ENCODE measurements at places on chromosomes 16 and 17.

GRCh38 chr16:85055493-85056210, 28.1 kb downstream of the KIAA0513 start:
- peak; percentile 43 for DNase-seq

DNA sequence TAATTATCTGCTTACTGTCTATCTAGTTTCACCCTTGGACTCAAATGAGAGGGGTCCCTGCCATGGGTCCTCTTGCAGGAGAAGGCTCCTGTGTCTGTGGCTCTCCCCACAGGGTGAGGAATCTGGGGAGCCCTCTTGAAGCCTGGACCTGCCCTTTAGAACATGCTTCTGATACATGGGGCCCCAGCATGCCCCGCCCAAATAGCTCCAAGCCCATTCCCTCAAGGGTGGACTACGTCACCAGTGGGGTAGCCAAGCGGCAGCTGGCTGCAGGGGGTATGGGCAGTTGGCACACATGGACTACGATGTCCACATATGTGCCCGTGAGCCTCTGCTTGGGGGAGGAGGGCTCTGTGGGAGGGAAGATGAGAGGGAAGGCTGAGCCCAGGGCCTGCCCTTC, 39.3 kb downstream of the ARHGAP27 start:
- DNase-seq: no peak

DNA sequence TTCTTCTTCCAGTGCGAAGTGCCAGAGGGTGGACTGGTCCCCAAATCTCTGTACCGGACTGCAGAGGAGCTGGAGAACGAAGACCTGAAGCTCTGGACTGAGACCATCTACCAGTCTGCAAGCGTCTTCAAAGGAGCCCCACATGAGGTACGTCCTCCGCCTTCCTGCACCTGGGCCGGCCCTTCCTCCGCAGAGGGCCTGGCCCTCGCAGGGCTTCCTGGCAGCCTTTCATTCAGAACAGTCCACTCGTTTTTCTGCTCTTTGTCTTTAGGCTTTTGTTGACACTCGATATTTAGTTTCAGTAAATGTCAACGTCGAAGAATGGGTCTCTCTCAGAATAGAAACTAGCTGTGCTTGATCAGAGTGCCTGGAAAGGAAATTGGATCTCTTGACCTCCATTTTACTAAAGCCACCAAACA, 68.6 kb downstream of the SEC14L1 start:
- no peak for DNase-seq

GRCh38 chr17:75468291-75468754, 11.9 kb downstream of the TMEM94 start:
- DNase-seq: no peak

- DNase-seq: no peak
Observed at GRCh38 chr17:76934561-76935320, 66.5 kb downstream of the MGAT5B start.

GRCh38 chr16:11236461-11237254, 19.3 kb downstream of the SOCS1 start:
- DNase-seq: no peak

DNA sequence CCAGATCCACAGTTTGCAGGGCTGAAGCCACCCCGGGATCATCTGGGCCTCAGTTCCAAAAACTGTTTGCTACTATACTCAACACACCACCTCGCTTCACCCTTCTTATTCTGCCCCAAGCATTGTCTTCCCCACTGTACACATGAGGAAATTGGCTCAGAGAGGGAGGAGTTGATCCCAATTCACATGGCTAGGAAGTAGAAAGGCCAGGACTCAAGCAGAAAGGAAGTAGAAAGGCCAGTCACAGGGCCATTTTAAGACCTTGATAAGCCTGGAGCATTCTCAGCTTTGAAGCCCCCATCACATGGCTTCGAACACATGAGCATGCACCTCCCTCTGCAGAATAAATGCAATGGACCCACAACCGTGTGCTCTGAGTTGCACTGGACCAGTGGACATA, 7.7 kb upstream of the PRSS22 start:
- no peak for DNase-seq

GRCh38 chr17:12318571-12319266, 298.0 kb downstream of the MAP2K4 start:
- DNase-seq: no peak

DNA sequence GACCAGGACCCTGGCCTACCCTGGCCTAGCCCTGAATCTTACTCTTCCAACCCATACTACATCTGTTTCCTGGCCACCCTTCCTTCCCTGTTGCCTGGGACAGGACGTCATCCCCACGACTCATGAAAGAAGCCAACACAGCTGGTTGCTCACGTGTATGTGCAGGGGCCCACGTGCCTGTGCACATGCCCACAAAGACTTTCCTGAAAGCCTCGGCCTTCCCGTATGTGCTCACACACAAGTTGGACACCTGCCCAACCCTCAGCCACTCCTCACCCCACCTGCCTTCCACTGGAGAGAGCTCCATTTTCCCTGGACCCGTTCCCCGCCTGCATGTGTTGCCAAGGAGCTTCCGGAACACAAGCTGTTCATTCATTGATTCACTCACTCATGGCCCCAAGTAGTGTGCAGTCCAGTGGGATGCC, 7.0 kb downstream of the PLXDC1 start:
- DNase-seq: no peak

Measured in ACHN (cell line).